ENCODE measurements at places on chromosomes 2 and 18. TPM values are rescaled to one million over a fixed set of nuclear protein-coding genes. Genes with fewer than 3 reads are reported as not detected.

The BCL11A gene
- total RNA-seq, result 28.6 TPM

The HOXD4 gene
- total RNA-seq, result 0.67 TPM

The CHAC2 gene
- 2.9 TPM for total RNA-seq

The BMP10 gene
- 2.9 TPM for total RNA-seq

The FLACC1 gene
- total RNA-seq, result 5.7 TPM

The ANKRD62 gene
- total RNA-seq, result not detected

The FOXD4L1 gene
- total RNA-seq, result not detected

The REG3A gene
- not detected for total RNA-seq

The HOXD8 gene
- 1.4 TPM for total RNA-seq

- no peak overlapping the region for H3K27ac ChIP-seq
- no peaks in the 10 kb centered on the region for H3K27me3 ChIP-seq
- H3K4me1 ChIP-seq, result peaks cover 13% of the 10 kb centered on the region
- H3K36me3 ChIP-seq, result peaks cover 10% of the 10 kb centered on the region
Observed at GRCh38 chr2:206164261-206164862, 4.7 kb downstream of the EEF1B2 start.

GRCh38 chr18:57027190-57027708, 119.6 kb upstream of the BOD1L2 start:
- H3K4me1 ChIP-seq, result no peaks in the 10 kb centered on the region
- DNase-seq, result no peak
- no peaks in the 10 kb centered on the region for H3K36me3 ChIP-seq
- no peak overlapping the region for H3K27ac ChIP-seq

GRCh38 chr2:84958135-84959059, 12.6 kb upstream of the KCMF1 start:
- no peak for DNase-seq
- H3K36me3 ChIP-seq, result peaks cover 5% of the 10 kb centered on the region
- H3K27ac ChIP-seq, result no peak overlapping the region

DNA sequence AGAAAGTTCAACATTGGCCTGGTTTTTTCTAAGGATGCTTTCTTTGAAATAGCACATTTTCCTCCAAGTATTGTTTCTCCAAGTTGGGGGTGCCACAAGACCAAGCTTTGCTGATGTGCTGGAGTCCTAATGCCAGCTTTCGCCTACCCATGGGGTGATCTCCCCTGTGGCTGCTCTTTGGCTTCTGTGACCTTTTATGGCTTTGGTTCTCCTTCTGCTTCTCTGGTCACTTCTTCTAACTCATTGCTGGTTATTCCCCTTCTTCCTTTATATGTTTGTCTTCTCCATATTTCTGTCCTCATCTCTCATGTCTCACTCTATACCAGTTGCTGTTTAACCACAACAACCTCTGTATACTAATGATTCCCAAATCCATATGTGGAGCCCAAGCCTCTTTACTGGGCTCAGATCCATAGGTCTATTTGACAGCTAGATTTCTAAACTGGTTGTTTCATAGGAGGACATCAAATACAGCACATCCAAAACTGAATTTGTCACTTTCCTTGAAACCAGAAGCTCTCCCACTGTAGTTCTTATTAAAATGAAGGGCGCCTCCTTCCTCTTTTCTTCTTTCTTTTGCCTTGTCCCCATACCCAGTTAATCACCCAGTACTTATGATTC, 23.1 kb downstream of the APOB start:
- H3K4me3 ChIP-seq, result no peak overlapping the region
- no peak overlapping the region for H3K27ac ChIP-seq
- no peaks in the 10 kb centered on the region for H3K27me3 ChIP-seq
- no peak for DNase-seq

GRCh38 chr2:130987519-130988425, 105.5 kb downstream of the FAM168B start:
- no peaks in the 10 kb centered on the region for H3K27me3 ChIP-seq
- H3K36me3 ChIP-seq, result no peaks in the 10 kb centered on the region
- H3K4me3 ChIP-seq, result no peak overlapping the region
- DNase-seq, result no peak

DNA sequence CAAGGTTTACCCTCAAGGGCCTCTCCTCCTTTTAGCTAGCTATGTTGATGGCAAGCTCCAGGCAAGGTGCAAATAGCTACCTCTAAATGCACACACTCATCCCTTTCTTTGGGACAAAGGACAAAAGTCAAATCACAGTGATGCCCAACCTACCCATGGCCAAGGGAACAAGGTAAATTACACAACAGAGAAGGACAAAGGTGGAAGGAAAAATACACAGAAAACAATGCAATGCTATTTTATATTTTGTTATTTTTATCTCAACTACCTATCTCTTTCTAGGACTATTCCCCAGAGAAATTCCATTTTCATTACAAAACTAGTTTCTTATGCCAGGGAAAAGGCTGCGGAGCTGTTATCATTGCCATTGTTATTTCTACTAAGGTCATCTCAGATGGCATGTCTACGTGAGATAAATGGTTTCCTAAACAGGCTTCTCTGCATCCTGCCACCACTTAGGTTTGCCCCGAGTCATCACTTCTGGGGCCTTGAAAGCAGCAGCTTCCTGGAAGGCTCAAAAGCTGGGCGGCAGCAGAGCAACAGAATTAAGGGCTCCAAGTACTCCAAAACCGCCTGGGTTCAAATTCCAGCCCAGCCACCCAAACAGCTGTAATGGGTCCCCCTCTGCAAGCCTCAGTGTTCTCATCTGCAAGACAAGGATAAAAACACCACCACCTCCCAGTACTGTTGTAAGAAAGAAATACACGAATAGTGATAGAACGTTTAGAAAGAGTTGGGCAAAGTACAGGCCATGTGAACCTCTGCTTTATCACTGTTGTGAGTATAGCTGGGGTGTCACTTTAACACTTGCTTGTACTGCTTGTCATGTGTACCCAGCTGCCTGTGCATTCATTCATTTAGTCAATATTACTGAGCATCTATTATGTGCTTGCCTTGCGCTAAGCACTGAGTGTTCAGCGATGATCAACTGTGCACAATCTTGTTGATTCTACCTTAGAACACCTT, 20.9 kb downstream of the BCL2 start:
- DNase-seq, result no peak
- no peak overlapping the region for H3K27ac ChIP-seq
- no peak overlapping the region for H3K4me3 ChIP-seq
- H3K4me1 ChIP-seq, result peaks cover 60% of the 10 kb centered on the region
- H3K27me3 ChIP-seq, result no peaks in the 10 kb centered on the region

- H3K4me1 ChIP-seq, result no peaks in the 10 kb centered on the region
- DNase-seq, result no peak
- no peak overlapping the region for H3K4me3 ChIP-seq
- no peaks in the 10 kb centered on the region for H3K27me3 ChIP-seq
Observed at GRCh38 chr2:224850081-224850480, 133.9 kb upstream of the CCDC195 start.

DNA sequence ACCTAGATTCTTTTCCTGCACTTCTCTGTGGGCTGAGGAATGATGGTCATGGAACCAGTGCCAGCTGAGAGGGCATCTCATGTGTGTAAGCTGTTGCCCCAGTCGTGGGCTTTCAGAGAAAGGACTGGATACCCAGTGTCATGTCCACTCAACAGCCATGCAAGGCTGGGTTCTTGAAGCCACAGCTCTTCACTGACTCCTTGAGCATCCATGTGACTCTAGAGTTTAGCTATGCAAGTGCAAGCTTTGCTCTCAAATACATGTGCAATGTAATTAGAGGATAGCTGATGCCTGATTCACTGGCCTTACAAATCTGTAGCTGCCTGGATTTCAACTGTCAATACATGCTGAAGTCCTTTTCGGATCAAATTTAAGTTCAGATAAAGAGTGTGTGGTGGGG, 46.8 kb upstream of the EML6 start:
- H3K4me3 ChIP-seq, result no peak overlapping the region
- peaks cover 27% of the 10 kb centered on the region for H3K4me1 ChIP-seq
- H3K27me3 ChIP-seq, result no peaks in the 10 kb centered on the region
- peaks cover 2% of the 10 kb centered on the region for H3K36me3 ChIP-seq
- no peak for DNase-seq
- H3K27ac ChIP-seq, result no peak overlapping the region

DNA sequence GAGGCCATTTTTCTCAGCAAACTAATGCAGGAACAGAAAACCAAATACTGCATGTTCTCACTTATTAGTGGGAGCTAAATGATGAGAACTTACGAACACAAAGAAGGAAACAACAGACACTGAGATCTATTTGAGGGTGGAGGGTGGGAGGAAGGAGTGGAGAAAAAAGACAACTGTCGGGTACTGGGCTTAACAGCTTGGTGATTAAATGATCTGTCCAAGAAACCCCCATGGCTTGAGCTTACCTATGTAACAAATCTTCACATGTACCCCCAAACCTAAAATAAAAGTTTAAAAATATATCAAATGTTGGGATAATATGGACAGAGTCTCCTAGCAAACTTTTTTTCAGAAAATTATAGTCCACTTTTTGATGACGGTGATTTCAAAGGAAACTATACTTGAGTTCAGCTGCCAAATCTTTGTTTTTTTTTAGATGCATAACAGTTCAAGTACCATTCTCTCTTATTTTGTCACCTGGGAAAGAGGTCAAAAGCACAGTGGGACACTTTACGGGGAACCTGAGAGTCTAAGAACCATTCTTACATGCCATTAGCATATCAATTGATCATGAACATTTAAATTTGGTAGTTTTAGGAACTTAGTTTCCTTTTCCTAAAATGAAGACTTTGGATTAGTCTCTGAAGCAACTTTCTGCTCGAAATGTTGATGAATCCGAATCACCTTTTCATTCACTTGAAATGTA, 835.0 kb downstream of the NRXN1 start:
- DNase-seq, result no peak
- H3K36me3 ChIP-seq, result no peaks in the 10 kb centered on the region
- H3K4me1 ChIP-seq, result no peaks in the 10 kb centered on the region
- H3K27ac ChIP-seq, result no peak overlapping the region
- no peaks in the 10 kb centered on the region for H3K27me3 ChIP-seq

GRCh38 chr18:55402731-55403405, 185.1 kb downstream of the TCF4 start:
- no peaks in the 10 kb centered on the region for H3K36me3 ChIP-seq
- no peaks in the 10 kb centered on the region for H3K27me3 ChIP-seq
- H3K4me1 ChIP-seq, result no peaks in the 10 kb centered on the region
- H3K4me3 ChIP-seq, result peak overlapping the region; percentile 39

DNA sequence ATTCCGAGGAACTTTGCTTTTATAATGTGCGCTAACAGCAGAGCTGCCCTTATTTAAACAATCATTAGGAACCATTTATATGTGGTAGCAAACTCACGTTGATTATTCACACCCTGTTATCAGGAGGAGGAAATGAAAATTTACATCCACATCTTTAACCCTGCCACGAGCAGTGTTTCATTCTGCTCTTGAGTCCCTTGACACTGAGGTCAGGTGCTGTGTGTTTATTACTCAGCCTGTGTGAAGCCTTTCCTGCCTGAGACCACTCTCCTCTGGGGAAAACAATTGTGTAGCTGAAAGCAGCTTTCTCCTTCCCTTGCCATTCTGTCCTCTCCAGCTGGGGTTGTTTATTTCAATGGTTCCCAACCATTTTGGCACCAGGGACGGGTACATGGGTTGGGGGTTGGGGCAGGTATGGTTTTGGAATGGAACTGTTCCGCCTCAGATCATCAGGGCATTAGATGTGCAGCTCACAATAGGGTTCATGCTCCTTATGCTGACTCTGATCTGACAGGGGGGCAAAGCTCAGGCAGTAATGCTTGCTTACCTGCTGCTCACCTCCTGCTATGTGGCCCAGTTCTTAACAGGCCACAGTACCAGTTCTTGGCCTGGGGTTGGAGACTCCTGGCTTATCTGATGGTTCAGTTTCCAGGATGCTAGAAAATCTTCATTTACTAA, 651.1 kb downstream of the TDRD15 start:
- no peak for DNase-seq
- no peaks in the 10 kb centered on the region for H3K4me1 ChIP-seq

DNA sequence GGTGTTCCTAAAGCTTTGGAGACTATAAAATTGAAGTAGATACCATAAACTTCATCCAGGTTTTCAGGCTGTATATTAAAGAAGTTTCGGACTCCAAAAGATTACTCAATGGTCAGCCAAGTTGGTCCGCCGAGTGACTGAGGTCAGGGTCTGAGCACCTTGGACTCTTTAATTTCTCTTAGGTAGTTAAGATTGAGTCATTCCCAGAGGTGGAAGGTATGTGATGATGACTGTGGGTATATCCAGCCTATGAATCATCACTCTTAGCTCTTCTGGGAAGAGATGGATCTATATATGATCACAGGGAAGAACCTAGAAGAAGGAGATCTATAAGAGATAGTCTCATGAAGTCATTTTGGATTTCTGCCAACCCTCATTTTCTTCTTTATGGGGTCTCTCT, 3.3 kb downstream of the ITGA6 start:
- H3K27ac ChIP-seq, result peak overlapping the region; percentile 94
- H3K4me1 ChIP-seq, result no peaks in the 10 kb centered on the region

DNA sequence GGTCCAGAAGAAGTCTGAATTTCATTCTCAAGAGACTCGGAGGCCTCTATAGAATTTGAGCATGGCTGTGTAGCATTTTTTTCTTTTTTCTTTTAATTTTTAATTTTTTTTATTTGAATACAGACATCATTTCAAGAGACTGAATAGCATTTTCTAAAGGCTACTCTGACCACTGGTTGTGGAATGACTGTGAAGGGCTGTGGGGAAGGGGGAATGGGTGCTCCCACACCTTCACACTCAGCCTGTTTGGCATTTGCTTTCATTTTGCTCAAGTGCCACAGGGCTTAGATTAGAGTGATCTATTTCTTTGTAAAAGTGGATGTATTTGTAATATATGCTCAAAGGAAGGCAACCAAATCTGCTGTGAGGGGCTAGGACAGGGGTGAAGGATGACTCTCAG, 142.0 kb upstream of the SPOPL start:
- H3K4me1 ChIP-seq, result no peaks in the 10 kb centered on the region
- H3K4me3 ChIP-seq, result no peak overlapping the region
- H3K36me3 ChIP-seq, result no peaks in the 10 kb centered on the region
- H3K27ac ChIP-seq, result no peak overlapping the region

DNA sequence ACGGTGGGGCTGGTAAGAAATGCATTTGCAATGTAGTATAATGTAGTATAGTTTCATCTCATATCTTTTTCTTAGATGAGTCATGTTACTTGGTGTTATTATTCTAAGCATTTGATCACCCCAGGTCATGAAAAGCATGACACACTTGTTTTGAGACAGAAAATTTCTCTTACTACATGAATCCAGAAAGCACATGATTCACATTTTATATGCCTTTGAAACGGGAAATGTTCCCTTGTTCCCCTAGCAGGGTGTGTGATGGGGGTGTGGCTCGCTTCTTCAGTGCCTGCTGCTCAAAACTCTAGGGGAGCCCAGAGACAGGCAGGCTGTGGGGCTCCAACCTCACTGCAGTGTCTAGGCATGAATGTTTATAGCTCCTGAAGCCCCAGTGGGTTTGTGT, 116.0 kb upstream of the RAB27B start:
- H3K27ac ChIP-seq, result no peak overlapping the region
- no peak overlapping the region for H3K4me3 ChIP-seq
- H3K27me3 ChIP-seq, result no peaks in the 10 kb centered on the region
- H3K36me3 ChIP-seq, result no peaks in the 10 kb centered on the region
- H3K4me1 ChIP-seq, result no peaks in the 10 kb centered on the region

- no peak overlapping the region for H3K27ac ChIP-seq
- H3K4me1 ChIP-seq, result no peaks in the 10 kb centered on the region
- no peak overlapping the region for H3K4me3 ChIP-seq
Observed at GRCh38 chr2:113910967-113911678, 21.2 kb downstream of the ACTR3 start.

- DNase-seq, result no peak
- H3K4me1 ChIP-seq, result peaks cover 10% of the 10 kb centered on the region
- H3K27ac ChIP-seq, result no peak overlapping the region
- no peaks in the 10 kb centered on the region for H3K36me3 ChIP-seq
- H3K27me3 ChIP-seq, result no peaks in the 10 kb centered on the region
Observed at GRCh38 chr2:181850936-181851560, 40.5 kb upstream of the ITPRID2 start.

- peaks cover 100% of the 10 kb centered on the region for H3K4me1 ChIP-seq
- peak overlapping the region; percentile 29 for H3K4me3 ChIP-seq
- no peaks in the 10 kb centered on the region for H3K36me3 ChIP-seq
- H3K27ac ChIP-seq, result peak overlapping the region; percentile 80
Observed at GRCh38 chr2:207142461-207142860, 23.3 kb downstream of the KLF7 start.

All from heart left ventricle (tissue), 16 donors.